Stimulated activated CD4-positive, alpha-beta T cell treated with anti-CD3 and anti-CD28 coated beads, Interleukin-15, amount 100 ng/mL, for 24 hours (primary cell): ENCODE measurements at places on chromosomes 12 and 14.

DNA sequence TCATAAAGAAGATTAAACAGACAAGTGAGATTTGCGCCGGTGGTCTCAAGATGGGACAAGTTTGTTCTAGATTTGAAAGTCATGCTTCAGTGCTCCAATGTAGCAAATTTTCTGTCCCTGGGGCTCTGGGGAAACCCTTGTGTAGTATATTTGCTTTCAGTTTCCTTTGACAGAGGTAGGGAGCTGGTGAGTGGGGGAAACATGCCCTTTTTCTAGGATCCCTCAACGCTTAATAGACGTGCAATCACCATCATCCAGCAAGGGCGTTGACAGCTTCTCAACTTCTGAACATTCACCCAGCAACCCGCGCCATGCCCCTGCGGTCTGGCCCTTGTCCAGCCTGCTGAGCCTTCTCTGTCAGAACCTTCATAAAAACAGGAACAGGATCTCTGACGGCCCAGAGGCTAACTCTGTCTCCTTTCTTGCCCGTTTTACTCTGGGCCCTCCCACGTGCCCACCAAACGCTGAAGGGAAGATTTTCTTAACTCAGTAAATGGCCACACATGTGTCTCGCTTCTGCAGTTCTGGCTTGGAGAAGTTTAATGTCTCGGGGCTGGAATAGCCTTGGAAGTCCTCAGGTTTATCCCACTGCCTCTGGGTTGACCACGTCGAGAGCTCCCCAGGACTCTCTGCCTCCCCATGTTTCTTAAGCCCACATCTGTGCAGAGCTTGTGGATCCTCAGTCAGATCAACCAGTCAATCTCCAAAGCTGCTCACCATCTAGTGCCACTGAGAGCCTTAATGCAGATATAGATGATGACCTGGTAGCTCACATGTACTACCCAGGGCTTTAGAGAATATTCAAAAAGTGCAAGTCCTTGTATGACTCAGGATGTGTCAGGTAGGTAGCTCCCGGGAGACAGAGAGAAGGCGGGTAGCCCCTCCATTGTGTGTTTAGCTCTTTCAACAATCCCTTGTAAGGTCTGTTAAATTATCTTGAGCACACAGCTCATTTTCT is 58.1 kb upstream of the CCND2 start:
- peak; percentile 57 for DNase-seq

GRCh38 chr14:105581551-105582341 is 55.4 kb downstream of the TMEM121 start:
- DNase-seq: no peak

DNA sequence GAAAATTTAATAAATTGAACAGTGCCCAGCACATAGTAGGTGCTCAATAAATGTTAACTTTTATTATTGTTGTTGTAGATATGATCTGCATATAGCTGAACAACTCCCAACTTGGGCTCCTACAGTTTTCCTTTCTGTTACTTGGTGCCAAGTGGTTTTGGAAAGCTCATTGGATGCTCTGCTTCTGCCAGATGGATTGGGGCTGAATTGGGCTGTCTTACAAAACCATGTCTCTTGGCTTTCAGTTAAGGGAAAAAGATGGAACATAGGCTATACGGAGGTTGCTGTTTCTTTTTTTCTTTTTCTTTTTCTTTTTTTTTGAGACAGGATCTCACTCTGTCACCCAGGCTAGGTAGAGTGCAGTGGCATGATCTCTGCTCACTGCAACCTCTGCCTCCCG is 140.7 kb upstream of the PWP1 start:
- no peak for DNase-seq

- no peak for DNase-seq
Observed at GRCh38 chr14:43087666-43088065, 1419.4 kb downstream of the FSCB start.

DNA sequence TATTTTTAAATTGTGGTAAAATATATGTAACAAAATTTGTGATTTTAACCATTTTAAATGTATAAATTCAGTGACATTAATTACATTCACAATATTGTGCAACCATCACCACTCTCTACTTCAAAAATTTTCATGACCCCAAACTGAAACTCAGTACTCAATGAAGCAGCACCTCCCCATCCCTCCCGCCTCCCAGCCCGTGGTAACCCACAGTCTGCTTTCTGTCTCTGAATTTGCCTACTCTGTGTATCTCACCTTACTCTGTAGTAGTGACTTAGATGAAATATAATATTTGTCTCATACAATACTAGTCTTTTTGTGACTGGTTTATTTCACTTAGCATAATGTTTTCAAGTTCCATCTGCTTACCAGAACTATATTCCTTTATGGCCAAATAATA is 36.2 kb downstream of the EML1 start:
- DNase-seq: no peak

DNA sequence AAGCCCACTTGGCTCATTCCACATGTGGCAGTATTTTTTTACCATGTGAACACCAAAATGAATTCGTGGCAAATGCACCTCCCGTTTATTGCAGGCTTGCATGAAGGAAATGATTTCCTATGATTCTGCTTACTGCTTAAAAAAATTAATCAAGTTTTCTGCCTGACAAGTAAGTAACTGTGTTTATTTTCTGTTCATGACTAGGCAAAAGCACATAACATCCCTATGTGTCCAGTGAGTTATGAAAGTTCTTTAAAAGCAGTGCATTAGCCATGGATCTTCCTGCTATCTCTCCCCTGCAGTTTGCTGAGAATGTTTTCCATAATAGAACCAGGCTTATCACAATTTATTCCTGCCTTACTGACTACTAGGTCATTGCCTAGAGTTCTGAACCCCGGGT is 20.4 kb downstream of the GPR65 start:
- no peak for DNase-seq

GRCh38 chr12:113093409-113094101 is 37.0 kb downstream of the DTX1 start:
- DNase-seq: no peak
